ENCODE measurements at places on chromosomes 1 and 21.

DNA sequence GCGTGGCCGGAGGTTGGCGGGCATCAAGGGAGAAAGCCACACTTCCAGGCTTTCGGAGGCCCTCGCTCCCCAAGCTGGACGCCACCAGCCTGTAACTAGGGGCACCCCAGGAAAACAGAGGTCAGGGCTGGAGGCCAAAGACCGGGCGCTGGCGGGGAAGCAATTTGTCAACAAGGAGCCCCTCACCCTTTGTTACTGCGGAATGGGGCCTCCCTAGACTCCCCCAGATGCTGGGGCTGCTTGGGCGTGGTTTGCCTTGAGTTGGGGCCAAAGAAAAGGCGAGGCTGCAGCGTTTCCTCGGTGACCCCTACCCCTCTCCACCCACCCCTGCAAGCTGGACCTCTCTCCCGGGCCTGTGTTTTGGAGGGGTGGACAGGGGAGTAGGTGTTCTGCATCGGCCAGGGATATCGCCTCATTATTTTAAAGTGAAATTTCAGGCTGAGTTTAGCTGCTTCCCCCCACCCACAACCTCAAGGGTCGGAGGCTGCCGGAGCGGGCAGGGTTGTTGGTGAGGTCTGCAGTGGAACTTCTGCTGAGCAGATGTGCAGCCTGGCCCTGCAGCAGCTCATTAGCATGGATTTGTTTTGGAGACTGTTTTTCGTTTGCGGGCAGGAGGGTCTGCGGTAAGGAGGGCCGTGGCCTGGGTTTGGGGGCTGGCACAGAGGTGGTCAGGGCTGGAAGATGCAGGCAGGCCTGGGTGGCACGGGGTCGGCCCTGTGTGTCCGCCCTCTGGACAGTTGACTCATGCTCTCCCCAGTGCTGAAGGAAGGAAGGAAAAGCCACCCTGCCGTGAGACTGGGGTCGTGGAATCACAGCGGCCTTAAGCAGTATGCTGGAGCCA is 1.5 kb downstream of the NBL1 start:
- DNase-seq: no peak

DNA sequence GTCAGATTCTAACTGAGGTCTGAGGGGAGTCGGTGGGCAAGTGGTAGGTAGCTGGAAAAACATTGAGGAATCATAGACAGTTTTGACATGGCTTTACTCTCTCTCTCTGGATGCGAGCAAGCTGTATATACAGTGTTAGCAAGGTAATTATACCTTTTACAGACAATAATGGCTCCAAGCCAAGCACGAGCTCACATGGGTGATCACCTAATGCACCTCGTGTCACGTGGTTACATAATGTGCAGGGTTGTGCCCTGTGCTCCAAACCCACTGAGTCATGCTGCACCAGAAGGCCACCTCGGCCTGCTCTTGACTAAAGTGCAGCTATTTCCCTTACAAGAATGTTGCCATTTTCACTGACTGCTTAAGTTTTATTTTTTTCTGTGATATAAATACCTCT is 7.6 kb upstream of the CLCA2 start:
- no peak for DNase-seq

DNA sequence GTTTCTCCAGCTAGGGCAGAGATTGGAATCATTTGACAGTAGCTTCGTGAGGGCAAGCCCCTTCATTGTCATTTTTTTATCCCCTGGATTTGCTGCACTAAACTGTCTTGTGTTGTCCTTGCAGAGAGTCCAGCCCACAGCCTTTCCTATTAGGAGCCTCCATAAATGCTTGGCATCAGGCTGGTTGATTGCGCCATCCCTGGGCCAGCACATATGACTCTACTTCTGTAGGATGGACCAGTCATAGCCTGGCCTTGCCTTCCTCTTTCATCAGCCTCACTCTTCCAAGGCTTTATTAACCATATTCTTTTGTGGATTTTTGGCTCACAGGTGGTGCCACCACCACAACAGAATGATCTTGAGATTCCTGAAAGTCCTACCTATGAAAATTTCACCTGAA is 31.4 kb downstream of the LY9 start:
- DNase-seq: no peak

GRCh38 chr1:31345635-31346034 is 27.2 kb downstream of the FABP3 start:
- DNase-seq: no peak

DNA sequence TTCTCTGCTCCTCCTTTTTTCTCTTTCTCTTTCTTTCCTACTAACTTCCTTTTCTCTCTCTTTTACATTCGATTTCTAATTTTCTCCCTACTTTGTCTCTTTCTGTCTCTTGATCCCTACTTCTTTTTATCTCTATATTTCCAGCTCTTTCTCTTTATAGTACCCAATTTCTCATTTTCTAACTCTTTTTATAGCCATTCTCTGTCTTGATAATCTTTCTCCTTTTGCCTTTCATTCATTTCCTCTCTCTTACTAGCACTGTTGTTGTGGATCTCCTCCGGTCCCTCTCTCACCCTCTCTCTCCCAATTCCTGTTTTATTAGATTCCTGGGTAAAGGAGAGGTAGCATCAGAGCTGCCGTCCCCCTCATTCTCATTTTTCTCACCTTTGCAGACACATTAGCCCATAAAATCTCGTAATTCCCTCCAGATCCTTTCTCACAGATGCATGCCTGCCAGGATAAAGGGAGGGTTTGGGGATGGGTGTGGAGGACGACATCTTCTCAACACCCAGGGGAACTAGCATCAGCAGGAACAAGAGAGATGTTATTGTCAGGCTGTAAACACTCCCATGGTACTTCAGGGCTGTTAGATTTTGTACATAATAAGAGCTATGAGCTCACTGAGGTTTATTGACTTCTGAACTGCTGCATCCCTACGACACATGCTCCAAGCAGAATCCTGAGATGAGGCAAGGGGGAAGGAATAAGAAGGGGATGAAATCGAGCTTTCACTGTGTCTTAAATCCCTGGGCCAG is 159.0 kb upstream of the GALNT2 start:
- no peak for DNase-seq

GRCh38 chr21:18253221-18253620 is 8.6 kb downstream of the CHODL start:
- no peak for DNase-seq

- no peak for DNase-seq
These were observed 96.2 kb downstream of the ZMYM4 start for GRCh38 chr1:35364741-35365140.

DNA sequence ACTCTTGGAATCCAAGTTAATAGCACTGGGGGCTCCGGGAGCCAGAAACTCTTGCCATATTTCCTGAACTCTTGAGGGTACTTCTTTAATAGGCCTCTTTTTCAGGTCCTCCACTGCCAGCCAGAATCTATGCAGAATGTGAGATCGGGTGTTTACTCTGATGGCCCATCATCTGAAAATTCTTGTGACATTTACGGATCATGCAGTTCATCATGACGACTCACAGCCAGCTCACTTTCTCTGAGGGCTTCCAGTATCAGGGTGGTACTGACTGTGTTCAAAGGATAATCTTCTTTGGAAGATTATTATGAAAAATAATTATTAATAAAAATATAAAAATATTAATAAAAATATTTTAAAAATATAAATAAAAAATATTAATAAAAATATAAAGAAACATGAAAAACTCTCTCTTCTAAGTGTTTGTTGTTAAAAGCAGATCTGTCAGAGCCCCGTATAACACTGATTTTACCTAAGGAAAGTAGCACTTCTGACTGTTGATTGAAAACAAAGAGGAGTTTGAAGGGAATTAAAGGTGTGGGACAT is 194.3 kb upstream of the GREM2 start:
- no peak for DNase-seq

- DNase-seq: no peak
These were observed 21.0 kb upstream of the RAP1A start for GRCh38 chr1:111598544-111598943.

- no peak for DNase-seq
These were observed 93.9 kb downstream of the ATP5PO start for GRCh38 chr21:33821503-33822322.

- no peak for DNase-seq
These were observed 75.0 kb upstream of the WNT4 start for GRCh38 chr1:22217811-22218460.

DNA sequence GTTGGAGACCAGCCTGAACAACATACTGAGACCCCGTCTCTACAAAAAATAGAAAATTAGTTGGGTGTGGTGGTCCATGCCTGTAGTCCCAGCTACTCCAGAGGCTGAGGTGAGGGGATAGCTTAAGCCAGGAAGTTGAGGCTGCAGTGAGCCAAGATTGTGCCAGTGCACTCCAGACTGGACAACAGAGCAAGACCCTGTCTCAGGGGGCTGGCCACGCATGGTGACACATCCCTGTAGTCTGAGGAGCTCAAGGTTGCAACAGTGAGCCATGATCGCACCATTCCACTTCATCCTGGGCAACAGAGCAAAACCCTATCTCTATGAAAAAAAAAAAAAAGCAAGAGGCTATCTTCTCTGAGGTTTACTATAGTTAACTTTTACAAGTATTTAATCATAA is 12.7 kb upstream of the UBE4B start:
- no peak for DNase-seq

Data from activated gamma-delta T cell treated with anti-CD3 and anti-CD28 coated beads, Interleukin-2, amount 50 U/mL, for 16 hours (primary cell).